ENCODE measurements at places on chromosomes 1 and 21.

DNA sequence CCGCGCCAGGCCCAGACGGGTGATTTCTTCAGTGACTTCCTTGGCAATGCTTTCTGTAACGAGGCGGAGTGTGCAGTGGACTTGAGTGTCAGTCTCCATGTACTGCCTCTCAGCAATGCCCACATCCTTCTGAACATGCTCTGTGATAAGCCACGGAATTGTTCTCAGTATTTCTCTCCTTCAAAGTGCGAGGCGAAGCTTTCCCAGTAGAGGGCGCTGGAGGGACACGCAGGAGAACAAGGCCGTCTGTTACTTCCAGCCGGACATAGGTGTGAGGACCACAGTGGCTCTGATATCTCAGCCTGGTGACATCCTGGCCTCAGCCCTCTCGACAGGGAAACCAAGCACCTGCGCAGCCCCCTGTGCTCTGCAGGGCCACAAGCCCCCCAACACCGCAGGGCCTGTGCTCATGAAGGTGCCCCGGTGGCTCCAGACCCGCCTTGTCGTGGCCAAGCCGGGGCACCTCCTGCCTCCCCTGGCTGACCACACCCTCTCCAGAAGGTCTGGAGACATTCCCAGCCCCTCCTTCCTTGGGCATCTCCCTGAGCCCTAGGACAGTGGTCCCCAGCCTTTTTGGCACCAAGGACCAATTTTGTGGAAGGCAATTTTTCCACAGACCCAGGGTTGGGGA lies 46.1 kb upstream of the BACE2 start:
- no peak for DNase-seq

GRCh38 chr1:16243936-16244649 lies 7.1 kb upstream of the CPLANE2 start:
- DNase-seq = no peak

DNA sequence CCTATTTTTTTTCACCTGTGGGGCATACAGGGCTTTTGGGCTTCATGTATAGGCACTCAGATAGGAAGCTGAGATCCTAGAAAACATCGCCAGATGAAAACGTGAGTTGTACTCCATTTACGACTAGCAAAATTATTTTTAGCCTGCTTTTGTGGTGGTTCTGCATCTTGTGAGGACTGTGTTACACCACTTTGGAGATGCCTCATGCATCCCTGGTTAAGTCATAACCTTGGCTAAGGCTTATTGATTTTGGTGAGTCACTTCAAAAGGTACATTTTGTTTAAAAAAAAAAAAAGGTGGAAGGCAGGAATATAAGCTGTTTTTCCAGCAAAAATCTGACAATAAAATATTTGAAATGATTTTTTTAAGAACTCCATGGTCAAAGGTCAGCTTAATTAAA lies 101.8 kb upstream of the OLFM3 start:
- no peak for DNase-seq

GRCh38 chr21:24617819-24618218 lies 989.5 kb downstream of the MRPL39 start:
- no peak for DNase-seq

- no peak for DNase-seq
Observed at GRCh38 chr1:15152318-15153183, 996 bp upstream of the TMEM51 start.

Data from SIG-M5 (cell line).